ENCODE measurements at places on chromosomes 1 and 21. TPM values are rescaled to one million over a fixed set of nuclear protein-coding genes. Genes with fewer than 3 reads are reported as not detected.

DNA sequence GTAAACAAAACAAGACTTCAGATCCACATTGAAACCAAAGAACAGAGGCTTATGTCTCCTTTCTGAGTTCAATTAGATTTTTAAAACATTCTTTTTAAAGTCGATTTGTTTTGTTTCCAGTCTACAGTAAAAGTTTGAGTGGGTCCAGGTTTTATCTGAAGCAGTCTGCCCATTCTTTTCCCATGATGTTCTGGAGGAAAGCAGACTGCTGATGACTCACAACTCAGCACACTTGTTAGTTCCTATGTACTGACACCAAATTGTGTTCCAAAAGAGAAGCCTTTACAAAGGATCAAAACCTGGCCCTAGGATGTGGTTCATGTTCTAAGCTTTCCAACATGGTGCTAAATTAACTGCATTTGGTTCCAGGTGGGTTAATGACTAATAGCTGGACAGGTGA lies 11.4 kb upstream of the CCN1 start:
- DNase-seq = peak; percentile 33

DNA sequence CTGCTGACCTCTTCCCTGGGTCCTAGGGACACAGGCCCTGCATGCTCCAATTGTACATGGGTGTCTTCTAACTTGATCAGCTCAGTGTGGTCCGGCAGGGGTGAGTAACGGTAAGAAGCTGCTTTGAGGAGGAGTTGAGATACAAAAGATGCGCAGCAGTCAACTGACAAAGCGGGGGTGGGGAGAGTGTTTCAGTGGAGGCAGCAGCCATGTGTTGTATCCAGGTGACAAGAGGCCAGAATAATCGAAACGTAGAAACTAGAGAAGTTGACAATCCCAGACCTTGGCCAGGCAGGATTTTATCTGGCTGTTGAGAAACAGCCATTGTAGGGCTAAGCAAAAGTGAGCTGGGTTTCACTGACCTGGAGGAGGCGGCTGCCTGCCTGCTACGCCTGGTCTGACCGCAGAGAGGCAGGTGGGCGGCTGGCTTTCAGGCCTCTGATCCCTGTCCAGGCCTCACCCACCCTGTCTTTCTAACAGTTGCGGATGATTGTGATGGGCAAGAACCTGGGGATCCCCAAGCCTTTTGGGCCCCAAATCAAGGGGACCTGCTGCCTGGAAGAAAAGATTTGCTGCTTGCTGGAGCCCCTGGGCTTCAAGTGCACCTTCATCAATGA lies 28.8 kb downstream of the PADI6 start:
- no peak for DNase-seq

DNA sequence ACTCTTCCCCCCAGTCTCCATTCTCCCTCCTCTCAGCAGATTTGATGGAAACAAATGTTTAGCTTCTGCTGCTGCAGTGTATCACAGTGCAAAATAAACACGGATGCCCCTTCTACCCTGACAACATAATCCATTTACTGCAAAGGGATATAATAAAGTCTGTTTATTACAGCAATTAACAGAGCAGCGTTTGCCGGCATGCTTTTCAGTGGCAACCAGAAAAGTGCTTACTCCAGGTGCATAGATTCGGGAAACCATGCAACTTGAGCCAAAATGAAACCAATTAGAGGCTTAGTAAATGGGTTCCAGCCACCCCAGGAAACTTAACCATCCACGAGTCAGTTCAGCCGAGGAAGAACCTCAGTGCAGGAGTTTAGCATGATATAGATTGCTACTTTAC lies 12.9 kb upstream of the LEMD1 start:
- DNase-seq = no peak

- DNase-seq = no peak
Measured at GRCh38 chr1:12158357-12159092, 8.3 kb upstream of the TNFRSF1B start.

DNA sequence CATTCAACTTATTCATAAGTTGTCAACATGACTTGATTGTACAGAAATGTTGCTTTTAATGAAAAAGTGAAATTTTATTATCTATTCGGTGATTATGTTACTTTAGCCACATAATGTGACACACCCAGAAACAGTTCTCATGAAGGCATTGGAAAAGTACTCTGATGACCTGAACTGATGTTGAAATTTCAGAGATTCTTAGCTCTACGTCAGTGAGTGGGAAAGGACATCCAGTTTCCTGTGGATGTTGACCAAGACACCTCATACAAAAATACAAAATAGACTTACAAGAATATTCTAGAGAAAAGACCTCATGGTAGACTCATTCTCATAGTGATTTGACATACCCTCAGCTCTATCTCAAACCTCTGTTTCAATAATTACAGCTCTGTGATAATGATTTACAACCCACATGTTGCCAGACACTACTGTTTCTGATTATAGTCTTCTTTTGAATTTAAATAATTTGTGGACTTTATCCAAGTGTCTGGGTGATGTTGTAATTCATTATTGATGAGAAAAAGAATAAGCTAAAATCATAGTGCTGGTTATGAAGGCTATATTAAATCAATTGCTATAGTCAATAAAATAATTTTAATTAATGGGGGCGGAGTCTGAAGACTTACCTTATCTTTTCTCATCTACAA lies 37.3 kb downstream of the KCNK2 start:
- DNase-seq = no peak

- no peak for DNase-seq
Measured at GRCh38 chr1:46471848-46472492, 17.7 kb upstream of the DMBX1 start.

GRCh38 chr1:118820864-118821263 lies 167.3 kb downstream of the TBX15 start:
- no peak for DNase-seq

GRCh38 chr1:244758708-244759107 lies 76.8 kb upstream of the COX20 start:
- no peak for DNase-seq

DNA sequence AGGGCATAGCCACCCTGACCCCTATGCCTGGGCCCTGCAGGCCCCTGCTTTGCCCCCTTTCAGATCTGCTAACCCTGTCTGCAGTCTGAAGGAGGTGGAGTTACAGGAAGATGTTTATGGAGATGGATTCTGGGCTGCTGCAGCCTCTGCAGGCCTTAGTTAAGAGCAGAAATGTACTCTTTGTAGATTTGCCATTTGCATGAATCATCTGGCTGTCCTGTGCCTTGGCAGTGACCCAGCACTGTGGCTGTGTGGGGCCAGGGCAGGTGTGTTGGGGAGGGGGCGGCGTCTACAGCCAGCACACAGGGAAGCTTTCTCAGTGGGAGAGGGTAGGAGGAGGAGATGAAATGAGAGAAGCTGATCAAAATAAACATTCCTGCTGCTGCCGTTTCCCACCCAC lies 867.3 kb downstream of the PLA2G4A start:
- peak; percentile 3 for DNase-seq

TRIM58 gene
- total RNA-seq = 10.8 TPM

FCRL1 gene
- total RNA-seq = not detected

PRR9 gene
- 1.0 TPM for total RNA-seq

LIPI gene
- not detected for total RNA-seq

CNKSR1 gene
- total RNA-seq = not detected

HHIPL2 gene
- 1.5 TPM for total RNA-seq
